ENCODE measurements at places on chromosomes 3 and 15.

DNA sequence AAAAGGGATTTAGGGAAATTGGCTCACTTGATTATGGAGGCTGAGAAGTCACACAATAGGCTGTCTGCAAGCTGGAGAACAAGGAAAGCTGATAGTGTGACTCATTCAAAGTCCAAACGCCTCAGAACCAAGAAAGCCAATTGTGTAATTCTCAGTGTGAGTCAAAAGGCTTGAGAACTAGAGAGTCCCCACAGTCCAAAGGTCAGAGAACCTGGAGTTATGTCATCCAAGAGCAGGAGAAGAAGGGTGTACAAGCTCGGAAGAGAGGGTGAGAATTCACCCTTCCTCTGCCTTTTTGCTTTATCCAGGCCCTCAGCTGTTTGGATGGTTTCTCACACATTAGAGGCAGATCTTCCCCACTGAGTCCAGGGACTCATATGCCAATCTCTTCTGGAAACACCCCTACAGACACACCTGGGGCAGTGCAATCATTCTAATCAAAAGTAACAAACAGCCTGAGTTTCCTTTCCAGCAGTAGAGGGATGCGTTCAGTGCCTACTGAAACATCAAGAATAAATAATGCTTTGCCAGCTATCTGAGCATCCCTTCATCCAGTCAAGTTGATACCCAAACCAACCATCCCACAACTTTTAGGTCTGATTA, 271.5 kb downstream of the SATB1 start:
- DNase-seq = no peak

GRCh38 chr3:182717216-182717615, 76.1 kb upstream of the ATP11B start:
- DNase-seq = no peak

DNA sequence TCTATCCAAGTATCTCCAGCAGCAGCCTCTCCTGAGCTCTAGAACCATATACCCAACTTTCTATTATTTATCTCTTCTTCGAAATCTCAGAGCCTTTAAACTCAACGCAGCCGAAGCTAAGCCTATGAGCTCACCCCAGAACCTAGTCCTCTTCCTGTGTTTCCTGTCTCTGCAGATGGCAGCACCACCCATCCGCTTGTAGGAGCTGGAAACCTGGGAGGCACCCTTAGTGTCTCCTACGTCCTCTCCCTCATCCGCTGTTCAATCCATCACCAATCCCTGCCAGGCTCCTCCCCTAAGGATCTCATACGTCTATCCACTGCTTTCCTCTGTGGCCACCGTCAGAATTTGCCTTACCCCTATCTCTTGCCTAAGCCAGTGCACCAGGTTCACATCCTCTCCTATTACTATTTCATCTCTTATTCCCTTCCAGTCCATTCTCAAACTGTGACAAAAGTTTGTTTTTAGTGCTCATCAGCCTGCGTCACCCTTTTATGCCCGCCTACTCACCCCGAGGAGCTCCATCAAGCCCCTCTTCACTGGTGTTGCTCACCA, 9.6 kb downstream of the VGLL4 start:
- DNase-seq = no peak

DNA sequence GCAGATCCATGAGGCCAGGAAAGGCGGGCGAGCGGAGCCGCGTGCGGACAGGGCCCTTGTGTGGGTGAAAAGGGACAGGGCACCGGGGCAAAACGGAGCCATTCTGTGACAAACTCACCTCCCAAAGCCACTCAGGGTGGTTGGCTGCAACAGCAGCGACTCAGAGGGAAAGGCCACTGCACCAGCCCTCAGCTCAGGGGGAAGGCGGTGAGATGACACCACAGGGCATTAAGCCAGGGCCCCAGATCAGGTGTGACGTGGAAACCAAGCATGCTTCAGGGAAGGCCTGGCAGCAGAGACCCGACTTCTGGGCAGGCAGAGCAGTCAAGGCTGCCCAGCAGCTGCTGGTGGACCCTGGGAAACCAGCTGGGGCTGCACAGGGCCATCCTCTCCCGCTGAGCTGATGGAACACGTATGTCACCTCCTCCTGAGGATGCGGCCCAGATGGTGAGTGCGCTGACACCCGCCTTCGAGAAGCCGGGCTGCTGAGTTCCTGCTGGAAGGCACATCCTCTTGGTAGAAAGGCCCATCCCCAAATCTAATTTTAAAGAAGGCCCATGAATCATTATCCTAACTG, 82.3 kb downstream of the CHSY1 start:
- DNase-seq = no peak

DNA sequence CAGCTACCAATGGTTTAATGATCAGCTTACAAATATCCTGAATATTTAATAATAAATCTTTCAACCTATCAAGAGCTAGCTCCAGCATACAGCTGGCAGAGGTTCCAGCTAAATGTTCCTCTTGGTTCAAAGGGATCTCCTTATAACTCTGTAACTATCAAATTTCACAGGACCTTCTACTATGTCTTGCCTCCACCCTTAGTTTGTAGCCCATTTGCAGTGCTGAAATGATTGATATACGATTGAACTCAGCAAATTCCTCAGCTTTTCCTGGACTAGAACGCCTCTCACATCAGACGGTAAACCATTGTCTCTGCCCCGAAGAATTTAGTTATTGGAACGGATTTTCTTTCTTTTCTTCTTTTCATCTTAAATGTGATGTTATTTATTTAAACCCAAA, 41.5 kb downstream of the CD200R1L start:
- DNase-seq = no peak

GRCh38 chr15:99514306-99514705, 51.5 kb upstream of the MEF2A start:
- no peak for DNase-seq

DNA sequence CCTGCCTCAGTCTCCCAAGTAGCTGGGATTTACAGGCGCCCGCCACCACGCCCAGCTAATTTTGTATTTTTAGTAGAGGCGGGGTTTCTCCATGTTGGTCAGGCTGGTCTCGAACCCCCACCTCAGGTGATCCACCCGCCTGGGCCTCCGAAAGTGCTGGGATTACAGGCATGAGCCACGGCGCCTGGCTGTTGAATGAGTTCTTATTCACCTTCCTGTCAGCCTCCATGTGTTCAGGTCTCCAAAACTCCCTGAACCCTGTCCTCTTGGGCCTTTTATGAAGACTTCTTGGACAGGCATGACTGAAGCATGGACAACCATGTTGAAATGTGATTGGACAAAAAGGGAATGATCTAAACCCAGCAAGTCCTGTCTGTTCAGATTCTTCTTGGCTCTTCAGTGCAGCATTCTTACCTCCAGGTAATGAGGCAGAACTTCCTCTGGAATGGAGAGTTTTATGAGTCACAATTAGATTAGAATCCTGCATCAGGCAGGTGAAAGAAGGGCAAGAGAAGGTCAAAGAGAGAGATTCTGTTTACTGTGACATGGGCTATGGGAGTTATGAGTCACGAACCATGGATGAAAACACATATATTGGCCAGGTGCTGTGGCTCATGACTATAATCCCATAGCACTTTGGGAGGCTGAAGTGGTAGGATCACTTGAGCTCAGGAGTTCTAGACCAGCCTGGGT, 23.1 kb upstream of the EIF4A2 start:
- no peak for DNase-seq

- DNase-seq = no peak
Observed at GRCh38 chr3:108410531-108410984, 99.8 kb downstream of the MYH15 start.

- no peak for DNase-seq
Observed at GRCh38 chr15:89019436-89019835, 68.8 kb upstream of the ABHD2 start.

DNA sequence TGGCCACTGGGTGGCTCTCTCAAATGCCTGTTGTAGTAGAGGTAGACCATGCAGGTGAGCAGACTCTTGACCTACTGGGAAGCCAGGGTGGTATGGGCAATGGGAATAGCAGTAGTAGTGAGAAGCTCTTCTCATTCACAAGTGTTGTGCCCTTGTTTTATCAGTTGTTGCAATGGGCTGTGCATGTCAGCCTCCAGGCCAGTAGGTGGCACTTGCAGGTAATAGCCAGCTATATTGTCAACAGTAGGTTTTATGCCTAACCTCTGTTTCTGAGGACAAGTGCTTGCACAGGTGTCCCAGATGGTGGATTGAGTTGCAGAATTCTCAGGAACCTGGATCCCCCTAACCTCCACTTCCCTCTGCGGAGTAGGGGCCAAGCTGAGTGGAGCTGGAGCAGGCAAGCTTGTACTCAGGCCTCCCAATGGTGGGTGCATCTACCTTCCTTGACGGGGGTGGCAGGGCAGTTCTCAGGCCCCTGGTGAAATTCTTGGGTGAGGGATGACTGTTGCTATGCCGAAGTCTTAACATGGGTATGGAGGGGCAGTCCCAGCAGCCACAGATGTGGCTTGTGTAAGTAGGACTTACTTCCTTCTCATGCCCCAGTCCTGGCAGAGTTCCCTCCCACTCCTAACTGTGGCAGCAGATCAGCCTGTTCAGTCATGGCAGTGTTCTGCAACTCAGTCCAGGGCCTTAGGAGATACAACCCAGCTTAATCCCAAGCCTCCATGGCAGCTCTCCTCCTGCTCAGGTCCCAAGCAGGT, 104.3 kb downstream of the NEO1 start:
- no peak for DNase-seq

DNA sequence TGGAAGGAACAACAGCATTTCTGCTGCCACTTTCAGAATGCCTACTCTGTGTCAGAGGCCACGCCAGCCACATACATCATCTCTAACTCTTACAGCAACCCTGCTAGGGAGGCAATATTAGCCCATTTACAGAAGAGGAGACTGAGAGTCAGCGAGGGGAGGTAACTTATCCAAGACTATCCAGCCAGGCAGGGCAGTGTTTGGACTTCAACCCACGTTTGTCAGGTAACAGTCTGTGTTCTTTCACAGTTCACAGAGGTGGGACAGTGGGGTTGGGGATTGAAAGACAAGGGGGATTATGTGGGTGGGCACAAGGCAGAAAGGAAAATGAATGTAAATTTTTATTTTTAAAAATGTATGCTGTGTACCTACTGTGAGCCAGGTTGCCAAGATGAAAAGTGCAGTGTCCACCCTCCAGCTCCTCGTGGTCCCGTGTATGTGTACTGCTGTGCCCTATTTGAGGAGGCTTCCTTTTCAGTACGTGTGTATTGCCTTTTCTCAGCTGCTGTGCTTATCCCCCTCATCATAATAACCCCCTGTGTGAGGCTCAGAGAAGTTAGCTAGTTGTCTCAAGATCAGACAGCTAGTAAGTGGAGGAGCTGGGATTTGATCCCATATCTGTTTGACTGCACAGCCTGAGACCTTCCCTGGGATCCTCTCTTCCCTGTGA, 16.5 kb upstream of the ATP2B2 start:
- no peak for DNase-seq

DNA sequence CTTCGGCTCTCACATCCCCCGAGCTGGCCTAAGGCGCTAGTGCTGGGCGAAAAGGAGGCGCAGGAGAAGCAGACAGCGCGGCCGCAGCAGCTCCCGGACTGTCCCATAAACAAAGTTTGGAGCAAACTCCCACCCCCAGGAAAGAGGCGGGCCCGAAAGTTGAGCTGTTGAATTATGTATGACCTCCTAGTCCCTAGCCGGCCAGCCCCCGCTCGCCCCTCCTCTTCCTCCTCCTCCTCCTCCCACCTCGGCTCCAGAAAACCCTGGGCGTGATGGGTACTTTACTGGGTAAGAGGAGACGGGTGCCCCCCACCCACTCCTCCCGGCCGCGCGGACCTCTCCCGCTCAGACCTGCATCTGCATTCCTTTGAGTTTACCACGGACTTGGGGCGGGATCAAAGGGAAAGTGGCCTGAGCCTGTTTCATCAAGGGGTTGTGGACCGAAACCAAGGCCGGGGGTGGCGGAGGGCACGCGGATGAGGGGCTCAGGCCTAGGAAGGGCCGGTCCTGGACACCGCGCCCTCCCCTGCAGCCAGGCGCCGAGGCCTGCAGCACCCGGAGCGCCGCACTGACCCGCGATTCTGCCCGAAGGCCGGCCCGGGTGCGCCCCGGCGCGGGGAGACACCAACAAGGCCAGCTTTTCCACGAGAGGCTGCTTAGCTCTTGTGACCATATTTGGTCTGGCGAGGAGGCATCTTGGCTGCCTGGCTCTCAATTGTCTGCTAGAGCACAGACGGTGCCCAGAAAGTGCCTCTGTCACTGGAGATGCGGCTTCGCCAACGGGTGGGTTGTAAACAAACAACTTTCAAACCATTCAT, at the start of gene WWTR1:
TSS of gene WWTR1 (minus strand) at position 100 of the 818 bp plus-strand sequence. CDS start 719 bp downstream, outside the sequence.
- peak; percentile 78 for DNase-seq

DNA sequence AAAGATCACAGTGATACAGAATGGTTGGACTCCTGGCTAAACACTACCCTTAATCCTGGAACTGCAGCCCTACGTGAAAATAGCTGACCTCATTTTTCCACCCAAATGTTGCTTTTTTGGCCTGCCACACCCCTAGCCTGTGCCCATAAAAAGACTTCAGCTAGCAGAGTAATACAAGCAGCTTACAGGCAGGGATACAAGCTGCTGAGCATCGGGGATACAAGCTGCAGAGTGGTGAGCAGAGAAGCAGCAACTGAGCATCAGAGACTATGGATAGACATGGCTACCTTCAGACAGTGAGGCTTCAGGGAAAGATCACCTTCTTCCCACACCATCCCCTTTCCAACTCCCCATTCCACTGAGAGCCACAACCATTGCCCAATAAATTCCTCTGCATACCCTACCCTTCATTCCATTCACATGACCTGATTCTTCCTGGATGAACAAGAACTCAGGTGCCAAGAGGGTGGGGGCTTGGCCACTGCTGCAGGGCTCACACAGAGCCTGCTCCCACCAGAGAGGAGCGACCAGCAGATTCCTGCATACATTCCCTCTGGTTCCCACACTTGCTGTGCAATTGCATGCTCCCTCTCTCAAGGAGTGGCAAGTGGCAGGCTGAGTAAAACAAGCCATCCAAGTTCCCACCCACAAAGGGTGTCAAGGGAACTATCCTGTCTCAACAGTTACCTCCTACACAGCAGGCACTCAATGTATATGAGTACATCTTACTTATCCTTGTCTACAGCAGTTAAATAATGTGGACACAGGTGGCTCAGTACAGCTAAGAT, 217.5 kb downstream of the ALCAM start:
- no peak for DNase-seq

- no peak for DNase-seq
Observed at GRCh38 chr15:20386198-20386597, 155.4 kb downstream of the GOLGA6L6 start.

Measured in GM06990 (cell line).